IMR-90 (cell line): ENCODE measurements at places on chromosomes 5 and 9. TPM values are rescaled to one million over a fixed set of nuclear protein-coding genes. Genes with fewer than 3 reads are reported as not detected.
A peak's percentile ranks its signal among the peaks of the same experiment; 100 is the strongest.

- peaks cover 5% of the 10 kb centered on the region; the same call in 1 of the 2 replicates for H3K4me1 ChIP-seq
- H3K27ac ChIP-seq: no peak overlapping the region
- DNase-seq: no peak
- H3K4me3 ChIP-seq: no peak overlapping the region
Observed at GRCh38 chr5:172177176-172177575, 10.8 kb downstream of the STK10 start.

GRCh38 chr9:35510754-35511428 lies 21.0 kb downstream of the RUSC2 start:
- H3K4me3 ChIP-seq: no peak overlapping the region
- H3K36me3 ChIP-seq: no peaks in the 10 kb centered on the region
- peak overlapping the region; percentile 89 for H3K27ac ChIP-seq
- peak; percentile 96 for DNase-seq

DNA sequence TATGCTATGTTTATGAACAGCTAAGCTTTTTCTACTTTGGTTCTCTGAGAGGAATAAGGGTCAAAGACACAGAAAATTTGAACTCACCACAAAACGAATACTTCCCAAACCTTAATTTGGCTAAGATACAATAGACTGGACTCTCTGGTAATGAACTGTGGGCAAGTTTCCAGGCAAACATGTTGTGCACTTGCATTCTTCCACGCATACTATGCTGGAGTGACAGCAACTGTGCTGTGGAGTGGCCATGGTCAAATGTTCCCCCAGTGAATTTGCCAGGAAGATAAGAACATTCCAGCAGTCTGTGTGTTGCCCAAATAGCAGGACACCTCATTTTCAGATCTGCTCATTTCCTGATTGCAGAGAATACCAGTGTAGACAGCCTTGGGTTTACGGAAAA lies 275.3 kb upstream of the IL12B start:
- H3K36me3 ChIP-seq: no peaks in the 10 kb centered on the region
- H3K27ac ChIP-seq: no peak overlapping the region
- no peaks in the 10 kb centered on the region; the same call in none of the 2 replicates for H3K27me3 ChIP-seq
- H3K4me3 ChIP-seq: no peak overlapping the region
- DNase-seq: no peak
- H3K4me1 ChIP-seq: no peaks in the 10 kb centered on the region

The MEGF10 gene
- not detected in 2 replicates for total RNA-seq

DNA sequence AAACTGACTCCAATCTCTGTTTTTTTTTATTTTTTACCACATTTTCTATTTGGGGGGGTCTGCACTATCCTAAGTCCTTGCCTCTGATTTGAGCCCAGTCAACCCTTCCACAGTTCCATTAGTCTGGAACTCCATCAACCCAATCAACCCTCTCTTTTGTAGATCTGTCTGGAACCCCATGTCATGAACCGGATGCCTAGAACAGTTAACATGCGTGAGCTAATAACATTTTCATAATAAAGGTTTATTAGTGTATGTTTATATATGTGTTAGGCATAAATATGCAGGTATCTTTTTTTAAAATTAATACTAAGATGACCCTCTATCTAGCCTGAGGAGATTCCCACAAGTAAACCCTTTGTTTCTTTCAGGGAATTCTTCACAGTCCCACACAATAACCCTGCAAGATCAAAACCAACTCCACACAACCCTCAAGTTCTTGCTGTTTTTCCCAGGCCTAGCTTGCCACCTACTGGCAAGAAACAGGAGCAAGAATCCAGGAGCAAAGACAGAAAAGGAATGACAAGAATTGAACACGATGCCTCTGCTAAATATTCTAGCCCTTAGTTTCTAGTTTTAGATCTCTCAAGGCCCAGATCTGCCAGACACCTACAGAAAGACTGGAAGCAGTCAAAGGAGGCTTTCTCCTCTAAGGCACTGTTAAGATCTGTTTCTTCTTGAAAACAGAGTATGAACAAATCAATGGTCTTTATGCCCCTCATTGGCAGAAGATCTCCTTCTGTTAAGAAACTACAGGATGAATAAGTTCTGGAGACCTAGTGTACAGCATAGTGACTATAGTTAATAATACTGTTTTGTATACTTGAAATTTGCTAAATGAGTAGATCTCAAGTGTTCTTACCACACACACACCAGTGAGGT lies 100.4 kb downstream of the TRIM36 start:
- H3K4me1 ChIP-seq: no peaks in the 10 kb centered on the region
- no peak overlapping the region for H3K4me3 ChIP-seq
- H3K27ac ChIP-seq: no peak overlapping the region
- H3K36me3 ChIP-seq: no peaks in the 10 kb centered on the region
- no peaks in the 10 kb centered on the region for H3K27me3 ChIP-seq

DNA sequence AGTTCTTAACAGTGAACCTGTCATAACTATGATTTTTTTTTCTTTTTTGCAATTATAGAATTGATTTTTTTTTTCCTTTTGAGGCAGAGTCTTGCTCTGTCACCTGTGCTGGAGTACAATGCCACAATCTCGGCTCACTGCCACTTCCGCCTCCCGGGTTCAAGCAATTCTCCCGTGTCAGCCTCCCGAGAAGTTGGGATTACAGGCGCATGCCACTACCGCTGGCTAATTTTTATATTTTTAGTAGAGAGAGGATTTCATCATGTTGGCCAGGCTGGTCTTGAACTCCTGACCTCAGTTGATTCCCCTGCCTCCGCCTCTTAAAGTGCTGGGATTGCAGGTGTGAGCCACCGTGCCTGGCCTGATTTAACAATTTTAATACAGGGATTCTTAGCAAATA lies 21.4 kb downstream of the UGCG start:
- H3K27me3 ChIP-seq: no peaks in the 10 kb centered on the region
- no peak overlapping the region for H3K4me3 ChIP-seq
- peaks cover 36% of the 10 kb centered on the region for H3K36me3 ChIP-seq

The GLDC gene
- 0.36 and 0.83 TPM in 2 replicates for total RNA-seq
